ENCODE measurements at places on chromosomes 3 and 15. TPM values are rescaled to one million over a fixed set of nuclear protein-coding genes. Genes with fewer than 3 reads are reported as not detected.

SELENOT gene
- polyA plus RNA-seq: 311 TPM

GRCh38 chr3:10738688-10739372, 77.2 kb upstream of the SLC6A11 start:
- DNase-seq: peak; percentile 53

GRCh38 chr3:37348736-37349396, 174.5 kb upstream of the LRRFIP2 start:
- DNase-seq: no peak

DNA sequence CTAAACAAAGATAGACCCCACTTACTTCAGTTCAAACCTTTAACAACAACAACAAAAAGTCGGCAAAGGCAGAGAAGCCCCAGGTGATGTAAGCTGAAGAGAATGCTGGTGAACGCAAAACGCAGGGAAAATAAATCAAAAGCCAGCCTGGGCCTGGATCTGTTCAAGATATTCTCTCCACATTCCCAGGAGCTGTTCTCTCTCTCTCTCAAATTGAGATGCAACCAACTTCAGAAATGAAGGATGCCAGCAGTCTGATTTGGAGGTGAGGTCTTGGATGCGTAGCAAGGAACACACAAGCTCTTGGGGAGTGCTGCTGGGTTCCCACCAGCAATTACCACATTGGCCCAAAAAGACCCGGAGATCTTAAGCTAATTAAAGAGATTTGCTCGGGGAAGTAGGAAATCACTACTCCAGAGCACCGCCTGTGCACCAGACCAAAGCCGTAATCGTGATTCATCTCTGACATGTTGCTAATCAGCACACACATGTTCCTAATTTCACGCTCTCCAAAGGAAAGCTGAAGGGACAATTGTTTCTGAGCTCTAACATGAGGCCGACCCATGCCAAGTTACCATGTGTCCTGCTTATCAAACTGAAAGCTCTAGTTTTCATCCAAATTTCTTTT, 37.1 kb downstream of the IL17RD start:
- no peak for DNase-seq

DNA sequence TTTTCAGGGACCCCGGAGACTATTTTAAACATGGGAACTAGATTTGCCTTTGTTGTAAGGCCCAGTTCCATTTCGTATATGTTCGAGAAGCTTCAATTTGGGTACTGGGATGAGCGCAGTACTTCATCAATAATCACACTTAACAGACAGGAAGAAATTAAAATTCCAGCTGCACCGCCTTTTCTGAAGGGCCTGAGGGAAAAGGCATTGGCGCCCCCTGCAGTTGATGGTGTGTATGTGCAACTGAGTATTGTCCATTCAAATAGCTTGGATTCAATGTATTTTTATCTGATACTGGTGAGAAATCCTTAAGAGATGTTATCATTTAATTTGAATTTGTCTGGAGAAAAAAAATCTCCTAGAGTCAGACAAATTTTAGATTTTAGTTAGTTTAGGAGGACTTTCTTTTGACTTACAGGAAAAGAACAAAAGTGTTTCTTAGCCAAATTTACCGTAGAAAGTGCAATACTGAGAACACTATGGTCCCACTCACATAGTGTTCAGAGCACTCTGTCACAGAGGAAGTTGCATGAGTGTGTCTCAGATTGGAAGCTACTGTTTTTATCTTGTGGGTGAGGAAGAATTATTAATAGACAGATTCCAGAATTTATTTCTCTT, 5.4 kb upstream of the ALDH1A2 start:
- no peak for DNase-seq

GRCh38 chr15:83380059-83380458, 67.1 kb upstream of the SH3GL3 start:
- no peak for DNase-seq

GRCh38 chr15:43493703-43494472, 932 bp upstream of the TP53BP1 start:
- DNase-seq: no peak

- no peak for DNase-seq
These were observed 20.0 kb downstream of the EFCC1 start for GRCh38 chr3:129021140-129021551.
